Stimulated activated CD4-positive, alpha-beta T cell treated with anti-CD3 and anti-CD28 coated beads, Interleukin-12 subunit alpha, Interleukin-12 subunit beta, amount 100 ng/mL, for 4 hours (primary cell): ENCODE measurements at places on chromosomes 16 and 17.

GRCh38 chr17:79684132-79684985 lies 46.4 kb upstream of the ENPP7 start:
- no peak for DNase-seq

DNA sequence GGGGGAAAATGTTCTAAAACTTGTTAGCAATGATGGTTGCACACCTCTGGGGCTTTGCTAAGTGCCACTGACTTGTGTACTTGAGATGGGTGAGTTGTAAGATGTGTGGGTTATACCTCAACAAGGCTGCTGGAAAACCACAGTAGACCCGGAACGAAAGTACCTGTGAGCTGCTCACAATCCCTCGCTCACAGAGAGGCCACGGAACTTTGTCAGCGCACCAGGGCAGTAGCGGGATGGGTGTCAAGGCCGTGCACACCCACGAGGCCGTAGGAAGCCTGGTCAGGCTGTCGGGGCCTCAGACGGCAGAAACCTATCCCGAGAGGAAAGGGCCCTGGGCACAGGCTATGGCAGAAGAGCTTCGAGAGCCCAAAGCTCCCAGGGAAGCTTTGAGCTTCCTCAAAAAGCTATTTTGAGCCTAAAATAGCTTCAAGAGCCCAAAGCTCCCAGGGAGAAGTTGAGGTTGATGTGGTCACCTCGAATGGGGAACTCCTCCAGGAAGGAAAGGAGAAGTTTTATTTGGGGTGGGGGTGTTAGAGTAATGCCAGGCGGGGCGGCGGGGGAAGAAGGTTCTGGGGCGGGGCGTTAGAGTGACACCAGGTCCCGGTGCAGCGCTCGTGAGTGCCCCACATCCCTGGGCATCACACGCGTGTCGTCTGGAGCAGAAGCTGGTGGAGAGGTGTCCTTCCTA lies 19.0 kb downstream of the CBFA2T3 start:
- DNase-seq, result no peak

DNA sequence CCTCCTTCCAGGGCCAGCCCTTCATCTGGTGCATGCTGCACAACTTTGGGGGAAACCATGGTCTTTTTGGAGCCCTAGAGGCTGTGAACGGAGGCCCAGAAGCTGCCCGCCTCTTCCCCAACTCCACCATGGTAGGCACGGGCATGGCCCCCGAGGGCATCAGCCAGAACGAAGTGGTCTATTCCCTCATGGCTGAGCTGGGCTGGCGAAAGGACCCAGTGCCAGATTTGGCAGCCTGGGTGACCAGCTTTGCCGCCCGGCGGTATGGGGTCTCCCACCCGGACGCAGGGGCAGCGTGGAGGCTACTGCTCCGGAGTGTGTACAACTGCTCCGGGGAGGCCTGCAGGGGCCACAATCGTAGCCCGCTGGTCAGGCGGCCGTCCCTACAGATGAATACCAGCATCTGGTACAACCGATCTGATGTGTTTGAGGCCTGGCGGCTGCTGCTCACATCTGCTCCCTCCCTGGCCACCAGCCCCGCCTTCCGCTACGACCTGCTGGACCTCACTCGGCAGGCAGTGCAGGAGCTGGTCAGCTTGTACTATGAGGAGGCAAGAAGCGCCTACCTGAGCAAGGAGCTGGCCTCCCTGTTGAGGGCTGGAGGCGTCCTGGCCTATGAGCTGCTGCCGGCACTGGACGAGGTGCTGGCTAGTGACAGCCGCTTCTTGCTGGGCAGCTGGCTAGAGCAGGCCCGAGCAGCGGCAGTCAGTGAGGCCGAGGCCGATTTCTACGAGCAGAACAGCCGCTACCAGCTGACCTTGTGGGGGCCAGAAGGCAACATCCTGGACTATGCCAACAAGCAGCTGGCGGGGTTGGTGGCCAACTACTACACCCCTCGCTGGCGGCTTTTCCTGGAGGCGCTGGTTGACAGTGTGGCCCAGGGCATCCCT lies 7.4 kb downstream of the NAGLU start:
- no peak for DNase-seq

- no peak for DNase-seq
Measured at GRCh38 chr17:6981426-6981825, 14.4 kb upstream of the ALOX12 start.

- no peak for DNase-seq
Measured at GRCh38 chr16:3808308-3809063, 72.0 kb downstream of the CREBBP start.

- DNase-seq, result no peak
Measured at GRCh38 chr16:69618721-69619120, 53.0 kb downstream of the NFAT5 start.
